Common myeloid progenitor, CD34-positive (primary cell): ENCODE measurements at places on chromosomes 7 and 10.

DNA sequence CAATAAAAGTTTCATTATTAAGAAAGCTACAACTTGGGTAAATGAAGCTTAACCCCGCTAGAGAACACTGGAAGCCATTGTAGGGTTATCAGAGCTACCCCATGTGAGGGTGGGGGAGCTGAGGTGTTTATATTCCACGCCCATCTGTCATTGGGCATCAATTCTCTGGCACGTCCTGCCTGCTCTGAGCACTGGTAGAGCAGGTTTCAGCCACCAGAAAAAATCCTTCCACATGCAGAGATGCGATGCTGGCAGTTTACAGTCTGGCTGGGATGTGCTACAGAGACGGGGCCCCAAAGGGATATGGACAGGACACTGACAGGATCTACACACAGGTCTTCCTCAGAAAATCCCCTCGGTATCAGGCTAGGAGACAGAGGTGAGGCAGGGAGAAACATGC lies 15.9 kb upstream of the RAPGEF5 start:
- DNase-seq = no peak

GRCh38 chr7:112898432-112899290 lies 108.5 kb upstream of the TMEM168 start:
- peak; percentile 77 for DNase-seq

GRCh38 chr7:140674899-140675701 lies 2.4 kb downstream of the ADCK2 start:
- DNase-seq = peak; percentile 63

GRCh38 chr7:127838816-127839415 lies 186.9 kb downstream of the SND1 start:
- no peak for DNase-seq

DNA sequence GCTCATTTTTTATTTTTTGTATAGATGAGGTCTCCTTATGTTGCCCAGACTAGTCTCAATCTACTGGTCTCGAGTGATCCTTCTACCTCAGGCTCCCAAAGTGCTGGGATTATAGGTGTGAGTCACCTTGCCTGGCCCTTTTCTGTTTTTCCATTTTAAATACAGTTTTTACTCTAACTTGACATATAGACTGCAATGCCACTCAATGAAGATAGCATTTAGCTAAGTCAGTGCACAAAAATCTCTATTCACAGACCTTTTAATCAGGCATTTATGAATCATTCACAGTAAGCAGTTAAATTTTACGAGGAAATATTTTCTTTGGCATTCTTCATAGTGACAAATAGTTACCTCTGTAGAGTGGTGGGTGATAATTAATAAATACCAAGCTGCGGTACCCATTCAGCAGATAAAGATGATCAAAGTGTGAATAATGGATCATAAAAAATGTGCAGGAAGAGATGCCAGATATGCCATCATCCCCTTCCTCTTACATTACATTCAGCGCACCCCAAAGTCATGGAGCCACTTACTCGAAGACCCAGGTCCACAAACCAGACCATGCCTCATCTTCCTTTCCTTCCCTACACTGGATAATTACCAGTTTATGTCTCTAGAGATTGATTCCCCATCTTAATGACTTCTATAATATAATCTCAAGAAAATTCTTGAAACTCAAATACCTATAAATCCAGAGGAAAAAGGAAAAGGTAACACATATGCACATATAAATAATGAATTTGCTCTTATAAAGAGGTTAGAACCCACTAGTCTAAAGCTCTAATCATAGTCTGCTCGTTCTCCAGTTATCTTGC lies 56.0 kb downstream of the UBE2H start:
- DNase-seq = no peak

- no peak for DNase-seq
These were observed 118.3 kb downstream of the PKD1L1 start for GRCh38 chr7:47830015-47830414.

DNA sequence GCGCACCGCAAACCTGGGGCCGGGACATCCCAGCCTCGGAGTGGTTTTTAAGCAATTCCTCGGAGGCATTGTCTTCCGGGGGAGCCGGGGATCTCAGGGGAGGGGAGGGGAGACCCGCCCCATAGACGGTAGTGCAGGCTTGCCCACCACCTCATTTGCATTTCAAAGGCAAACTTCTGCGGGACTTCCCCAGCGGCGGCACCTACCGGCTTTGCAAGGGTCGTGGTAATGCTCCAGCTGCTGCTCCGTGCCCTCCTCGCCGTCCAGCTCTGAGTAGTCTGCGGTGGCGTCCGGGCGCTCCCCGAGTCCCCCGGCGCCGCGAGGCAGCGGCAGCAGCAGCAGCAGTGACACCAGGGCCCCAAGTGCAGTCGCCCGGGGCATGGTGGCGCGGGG lies 425 bp downstream of the TLL2 start:
- no peak for DNase-seq
